Right lobe of liver (tissue), 6 donors: ENCODE measurements at places on chromosomes 13 and 19. TPM values are rescaled to one million over a fixed set of nuclear protein-coding genes. Genes with fewer than 3 reads are reported as not detected.
A peak's percentile ranks its signal among the peaks of the same experiment; 100 is the strongest.

CDX2 gene
- total RNA-seq: not detected

- peak; percentile 90 for DNase-seq
- H3K27me3 ChIP-seq: no peaks in the 10 kb centered on the region
- H3K4me1 ChIP-seq: no peaks in the 10 kb centered on the region
- H3K36me3 ChIP-seq: no peaks in the 10 kb centered on the region
Measured at GRCh38 chr13:44918326-44919103, 70.8 kb downstream of the NUFIP1 start.

- no peak overlapping the region for H3K27ac ChIP-seq
- H3K4me3 ChIP-seq: no peak overlapping the region
- H3K4me1 ChIP-seq: no peaks in the 10 kb centered on the region
Measured at GRCh38 chr13:38905081-38905480, 85.5 kb downstream of the STOML3 start.

DNA sequence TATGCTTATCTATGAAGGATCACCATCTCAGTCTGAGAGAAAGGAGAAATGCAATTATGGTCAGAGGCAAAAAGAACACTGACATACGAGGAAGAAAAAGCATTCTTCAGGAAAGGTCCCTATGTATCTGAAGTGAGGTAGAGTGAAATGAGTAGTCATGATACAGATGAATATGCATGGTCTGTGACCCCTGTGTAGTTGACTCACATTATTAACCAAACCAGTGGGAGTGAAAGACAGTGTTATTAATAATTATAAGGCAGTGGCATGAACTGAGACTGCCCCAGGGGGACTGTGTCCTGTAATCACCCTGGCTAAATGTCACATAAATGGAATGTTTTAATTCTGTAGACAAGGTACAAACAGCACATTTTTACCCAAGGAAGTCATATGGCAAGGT is 1320.2 kb upstream of the PCDH9 start:
- H3K4me3 ChIP-seq: no peak overlapping the region
- no peaks in the 10 kb centered on the region for H3K4me1 ChIP-seq
- H3K27ac ChIP-seq: no peak overlapping the region
- H3K27me3 ChIP-seq: no peaks in the 10 kb centered on the region
- no peak for DNase-seq

DNA sequence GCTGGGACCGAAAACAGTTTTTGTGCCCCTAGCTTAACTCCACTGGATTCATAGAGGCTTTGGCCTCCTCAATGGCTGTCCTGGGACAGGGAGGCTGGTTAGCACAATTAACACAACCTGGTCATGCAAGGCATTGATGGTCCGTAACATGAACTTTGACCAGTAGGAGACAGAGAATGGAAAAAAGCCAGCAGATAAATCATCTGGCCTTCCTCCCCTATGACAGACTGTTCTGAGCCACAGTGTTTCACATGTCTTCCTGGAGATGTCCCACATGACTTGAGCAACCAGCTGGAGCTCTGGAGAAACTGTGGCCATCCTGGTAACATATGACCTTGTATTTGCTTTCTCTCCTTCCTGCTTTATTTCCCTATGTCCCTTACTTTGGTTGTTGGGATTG is 244.2 kb downstream of the UQCRFS1 start:
- DNase-seq: no peak
- no peak overlapping the region for H3K27ac ChIP-seq
- no peaks in the 10 kb centered on the region for H3K36me3 ChIP-seq
- no peak overlapping the region for H3K4me3 ChIP-seq
- no peaks in the 10 kb centered on the region for H3K4me1 ChIP-seq
- no peaks in the 10 kb centered on the region for H3K27me3 ChIP-seq

GRCh38 chr19:44212866-44213346 is 574 bp downstream of the ZNF227 start:
- peak overlapping the region; percentile 48 for H3K27ac ChIP-seq
- peak overlapping the region; percentile 74 for H3K4me3 ChIP-seq
- DNase-seq: no peak
- no peaks in the 10 kb centered on the region for H3K27me3 ChIP-seq

PCDH20 gene
- 8.8 TPM for total RNA-seq

DNA sequence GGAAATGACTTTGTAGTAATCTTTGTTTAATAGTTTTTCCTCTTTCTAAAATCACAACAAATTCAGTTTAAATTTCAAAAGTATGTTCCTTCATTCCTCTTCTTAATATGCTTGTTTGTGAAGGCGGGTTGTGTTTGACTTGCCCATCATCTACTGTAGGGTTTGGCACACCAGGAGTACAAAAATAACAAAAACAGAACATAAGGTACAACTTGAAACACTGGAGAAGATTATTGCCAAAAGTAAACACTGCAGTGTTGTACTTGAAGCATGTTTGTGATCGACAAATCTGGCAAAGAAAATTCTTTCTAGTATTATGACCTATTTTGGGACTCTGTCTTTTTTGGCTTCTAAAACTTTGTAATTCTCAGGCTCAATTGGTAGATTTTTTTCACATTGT is 518.6 kb downstream of the SLITRK5 start:
- H3K27me3 ChIP-seq: no peaks in the 10 kb centered on the region
- H3K4me1 ChIP-seq: no peaks in the 10 kb centered on the region
- H3K27ac ChIP-seq: no peak overlapping the region

DACT3 gene
- 0.58 TPM for total RNA-seq

CEACAM21 gene
- 1.4 TPM for total RNA-seq

VMAC gene
- 3.9 TPM for total RNA-seq

DNA sequence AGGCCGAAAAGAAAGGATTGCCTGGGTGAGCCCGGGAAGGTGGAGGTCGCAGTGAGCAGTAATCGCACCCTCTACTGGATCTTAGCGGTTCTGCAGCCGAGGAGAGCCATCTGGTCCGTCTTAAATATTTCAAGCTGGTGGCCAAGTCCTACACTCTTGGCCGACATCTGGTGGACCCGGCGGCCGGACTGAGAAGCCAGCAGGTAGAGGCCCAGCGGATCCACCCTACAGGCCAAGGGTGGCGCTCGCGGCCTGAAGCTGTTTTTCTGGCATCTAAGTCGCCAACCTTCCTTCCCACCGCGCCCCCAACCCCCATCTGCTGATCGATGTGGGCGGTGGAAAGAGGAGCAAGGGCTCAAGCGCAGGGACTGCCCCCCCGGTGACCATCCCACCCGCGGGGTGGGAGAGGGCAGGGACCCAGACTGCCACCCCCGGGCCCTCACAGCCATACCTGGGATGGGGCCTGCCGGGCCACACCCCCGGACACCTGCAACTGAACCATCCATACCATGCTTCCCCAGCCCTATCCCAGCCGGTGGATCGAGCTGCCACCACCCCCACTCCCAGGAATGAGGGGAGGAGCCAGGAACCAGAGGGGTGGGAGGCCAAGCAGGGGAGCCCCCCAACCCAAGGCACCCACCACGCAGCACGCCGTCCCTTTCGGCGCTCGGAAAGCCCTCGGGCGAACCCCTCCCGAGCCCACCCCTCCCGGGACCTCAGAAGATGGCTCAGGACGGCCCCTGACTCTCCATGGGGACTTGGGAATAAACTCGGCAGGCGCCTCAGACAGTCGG is 46.3 kb upstream of the ZNF730 start:
- H3K4me1 ChIP-seq: no peaks in the 10 kb centered on the region
- DNase-seq: no peak
- H3K27me3 ChIP-seq: no peaks in the 10 kb centered on the region
- peak overlapping the region; percentile 7 for H3K4me3 ChIP-seq
